NCI-H2171 treated with DMSO at 0.1 percent for 48 hours (cell line): ENCODE measurements at places on chromosomes 6 and 20.
A peak's percentile ranks its signal among the peaks of the same experiment; 100 is the strongest.

GRCh38 chr6:111922454-111923297 is 49.4 kb upstream of the FYN start:
- peak; percentile 63 for DNase-seq

GRCh38 chr6:134826889-134827737 is 122.8 kb downstream of the ALDH8A1 start:
- no peak for DNase-seq

DNA sequence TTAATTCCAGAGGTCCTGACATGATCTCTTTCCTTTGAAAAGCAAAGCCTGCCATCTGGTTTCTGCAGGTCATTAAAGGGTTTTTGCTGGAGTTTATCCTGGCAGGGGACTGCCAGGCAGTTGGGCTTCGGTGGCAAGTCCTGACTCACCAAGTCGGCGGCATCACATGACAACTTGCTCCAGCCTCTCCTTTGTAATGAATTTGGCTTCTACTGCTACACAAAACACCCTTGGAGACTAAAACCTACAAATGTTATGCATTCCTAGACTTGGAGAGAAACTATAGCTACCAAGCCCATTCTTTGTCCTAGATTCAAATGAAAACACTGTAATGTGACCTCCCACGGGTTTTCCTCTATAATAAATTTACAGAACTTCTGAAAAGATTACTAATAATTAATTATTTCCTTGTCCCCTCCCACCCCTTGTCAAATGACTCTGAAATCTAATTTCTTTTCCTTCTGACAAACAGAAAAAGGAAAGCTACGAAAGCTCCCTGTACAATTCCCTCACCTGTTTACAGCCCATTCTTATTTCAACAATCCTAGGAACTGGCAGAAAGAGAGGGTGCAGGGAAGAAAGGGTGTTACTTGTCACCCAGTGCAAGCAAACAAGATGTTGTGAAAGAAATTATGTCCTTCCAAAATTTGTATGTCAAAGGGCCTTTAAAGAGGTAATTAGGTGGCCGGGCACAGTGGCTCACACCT is 62.9 kb downstream of the QRSL1 start:
- peak; percentile 79 for DNase-seq

DNA sequence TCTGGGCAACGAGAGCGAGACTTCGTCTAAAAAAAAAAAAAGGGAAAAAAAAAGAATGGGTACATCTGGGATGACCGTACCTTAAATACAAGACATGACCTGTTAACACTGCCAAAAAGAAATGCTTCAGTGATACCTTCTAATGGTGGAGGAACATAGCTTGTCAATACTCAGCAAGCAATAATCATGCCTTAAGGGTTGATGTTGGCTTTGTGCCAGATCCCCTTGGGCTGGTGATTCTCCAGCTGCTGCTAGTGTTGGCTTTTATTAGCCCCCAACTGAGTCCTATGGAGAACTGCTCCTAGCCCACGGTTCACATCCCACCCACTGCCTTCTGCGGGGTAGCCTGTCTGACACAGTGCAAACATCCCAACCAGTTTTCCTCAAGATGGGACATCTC is 134.9 kb downstream of the PLCB1 start:
- DNase-seq: peak; percentile 30

DNA sequence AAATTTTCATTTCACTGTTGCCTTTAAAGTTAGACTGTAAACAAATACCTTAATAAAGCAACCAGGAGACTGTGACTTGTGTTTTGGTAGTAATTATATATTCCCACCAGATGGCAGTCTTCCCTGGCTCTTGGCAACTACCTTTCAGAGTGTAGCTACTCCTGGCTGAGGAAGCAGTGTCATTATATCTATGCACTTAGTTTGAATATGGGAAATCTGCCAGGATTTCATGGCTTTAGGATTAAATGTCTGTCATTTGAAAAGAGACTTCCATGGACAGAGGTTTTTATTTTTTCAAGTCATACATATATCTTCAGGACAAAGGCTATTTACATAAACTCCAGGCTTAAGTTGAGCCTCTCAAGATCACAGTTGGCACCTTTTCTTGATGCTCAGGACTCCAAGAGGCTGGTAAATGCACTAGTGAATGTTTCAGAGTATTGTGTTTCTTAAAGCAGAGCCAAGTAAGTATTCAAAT is 160.1 kb downstream of the C6orf58 start:
- DNase-seq: peak; percentile 89

GRCh38 chr6:114389111-114389510 is 46.3 kb upstream of the HS3ST5 start:
- no peak for DNase-seq

- no peak for DNase-seq
Measured at GRCh38 chr20:47265984-47266383, 90.5 kb downstream of the ZMYND8 start.

DNA sequence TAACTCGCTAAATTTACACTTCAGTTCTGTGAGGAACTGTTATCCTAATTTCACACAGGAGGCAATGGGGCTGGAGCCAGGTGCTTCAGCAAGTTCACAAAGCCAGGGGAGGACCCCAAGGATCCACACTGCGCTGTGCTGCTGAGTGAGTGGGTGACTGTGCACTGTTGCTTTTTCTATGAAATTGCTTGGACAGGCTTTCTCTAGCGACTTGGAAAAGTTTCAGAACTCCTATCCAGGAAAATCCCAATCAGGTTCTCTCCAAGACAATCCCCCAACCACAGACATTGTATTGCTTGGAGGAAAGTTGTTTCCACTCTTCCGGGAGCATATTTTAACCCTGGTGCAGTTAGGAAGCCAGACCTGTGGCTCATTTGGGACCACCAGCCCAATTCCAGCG is 175.9 kb upstream of the CST7 start:
- no peak for DNase-seq

GRCh38 chr6:110664933-110665332 is 150.3 kb downstream of the CDK19 start:
- no peak for DNase-seq

DNA sequence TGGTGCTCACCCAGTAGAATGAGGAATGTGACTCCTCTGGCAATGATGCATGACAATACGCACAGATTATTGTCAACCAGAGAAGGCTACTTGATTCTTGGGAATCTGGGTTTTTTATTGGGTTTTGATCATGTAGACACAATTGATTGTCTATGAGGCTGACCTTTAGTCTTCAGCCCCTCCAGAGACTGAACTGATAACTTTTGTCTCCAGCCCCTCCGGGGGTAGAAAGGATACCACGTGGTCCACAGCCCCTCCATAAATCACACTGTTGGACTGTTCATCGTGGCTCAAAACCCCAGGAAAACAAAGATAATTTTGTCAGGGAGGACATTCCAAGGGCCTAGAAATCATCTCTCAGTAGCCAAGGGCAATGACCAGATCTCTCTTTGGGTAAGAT is 57.5 kb upstream of the ADGRF5 start:
- DNase-seq: no peak

GRCh38 chr6:105974986-105975385 is 111.2 kb upstream of the PRDM1 start:
- no peak for DNase-seq
